Thymus (tissue), 14 donors: ENCODE measurements at places on chromosomes 3 and 15. TPM values are rescaled to one million over a fixed set of nuclear protein-coding genes. Genes with fewer than 3 reads are reported as not detected.

Gene CCK
- 2.2 TPM for total RNA-seq

Gene MYEF2
- total RNA-seq, result 11.8 TPM

Gene GOLGA8R
- total RNA-seq, result 0.80 TPM

Gene KCNMB3
- total RNA-seq, result 0.80 TPM

Gene CLDN16
- 0.52 TPM for total RNA-seq

Gene NME9
- 0.42 TPM for total RNA-seq

GRCh38 chr15:100919481-100920405, 586 bp downstream of the LRRK1 start:
- no peak for DNase-seq

GRCh38 chr3:149752788-149753136, 473 bp upstream of the COMMD2 start:
- no peak for DNase-seq

DNA sequence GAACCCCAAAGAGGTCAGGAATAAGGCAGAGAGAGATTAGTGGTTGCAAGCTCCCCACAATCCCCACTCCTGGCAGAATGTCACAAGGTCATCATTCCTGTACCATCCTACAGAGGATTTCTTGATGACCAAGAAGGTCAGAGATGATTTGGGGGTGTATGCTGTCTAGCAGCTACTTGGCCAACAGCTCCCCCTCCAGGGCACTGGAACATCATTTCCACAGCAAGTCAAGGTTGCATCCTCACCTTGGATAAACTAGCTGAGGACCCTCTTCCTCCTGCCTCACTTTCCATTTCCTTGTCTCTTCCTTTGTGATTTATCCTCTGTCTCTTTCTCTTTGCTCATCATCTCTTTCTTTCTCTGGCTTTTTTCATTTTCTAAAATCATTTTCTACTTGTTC, 106.3 kb downstream of the PROS1 start:
- DNase-seq, result no peak

DNA sequence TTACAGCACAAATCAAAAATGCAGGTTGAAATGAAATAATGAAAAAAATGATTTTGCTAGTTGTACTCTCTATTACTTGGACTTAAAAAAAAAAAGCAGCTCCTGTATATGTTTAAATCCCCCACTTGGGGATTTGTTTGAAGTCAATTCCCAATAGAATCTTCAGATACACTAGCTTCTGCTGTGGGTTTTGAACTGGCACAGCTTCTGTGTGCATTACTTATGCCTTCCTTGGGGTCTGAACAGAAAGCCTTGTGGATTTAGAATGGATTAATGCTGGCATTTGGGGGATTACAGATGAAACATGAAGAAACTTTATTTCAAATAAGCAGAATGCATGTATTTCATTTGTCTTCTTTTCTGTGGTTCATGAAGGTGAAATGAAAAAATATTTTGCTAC, 513.2 kb upstream of the TBL1XR1 start:
- no peak for DNase-seq

DNA sequence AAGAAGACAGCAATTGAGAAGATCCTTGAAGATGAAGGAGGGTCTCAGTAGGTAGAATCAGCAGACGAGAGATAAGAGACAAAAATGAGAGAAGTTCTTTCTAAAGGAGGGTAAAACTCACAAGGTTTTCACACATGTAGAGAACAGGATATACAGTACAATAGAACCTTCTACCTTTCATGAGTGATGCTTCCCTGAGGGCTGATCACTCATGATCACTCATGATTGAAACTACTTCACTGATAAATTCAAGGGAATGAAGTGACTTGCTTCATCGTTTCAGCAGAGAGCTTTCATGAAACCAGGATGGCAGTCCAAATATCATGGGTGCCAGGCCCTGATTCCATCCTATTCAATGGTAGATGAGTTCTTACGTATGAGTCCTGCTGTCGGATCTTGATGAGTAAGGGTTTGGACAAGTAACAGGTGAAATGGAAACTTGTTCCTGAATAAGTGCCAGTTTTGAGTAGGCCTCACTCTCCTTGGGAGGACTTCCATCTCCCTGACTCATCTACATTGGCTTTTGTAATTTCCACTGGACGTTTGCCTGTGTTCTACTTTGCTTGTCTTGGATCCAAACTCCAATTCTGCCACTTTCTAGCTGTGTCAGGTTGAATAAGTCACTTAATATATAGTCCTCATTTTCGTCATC, 9.6 kb upstream of the CLDN16 start:
- DNase-seq, result no peak

GRCh38 chr15:36831904-36832287, 252.5 kb downstream of the CDIN1 start:
- DNase-seq, result no peak

DNA sequence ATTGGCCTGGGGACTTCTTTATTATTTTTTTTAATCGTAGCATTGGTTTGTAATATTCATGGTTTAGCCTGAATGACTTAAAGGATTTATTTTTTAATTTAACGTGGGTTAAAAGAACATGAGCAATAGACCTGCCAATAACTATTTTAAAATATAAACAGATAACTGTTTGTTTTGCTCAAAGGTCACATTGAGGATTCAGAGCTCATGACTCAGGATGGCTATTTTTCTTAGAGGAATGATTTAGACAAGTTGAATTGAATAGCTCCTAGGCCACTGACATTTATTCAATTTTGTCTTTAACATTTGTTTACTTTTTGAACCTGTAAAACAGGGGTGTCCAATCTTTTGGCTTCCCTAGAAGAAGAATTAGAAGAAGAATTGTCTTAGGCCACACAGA, 68.5 kb downstream of the ITPR1 start:
- no peak for DNase-seq

- no peak for DNase-seq
Observed at GRCh38 chr3:195224156-195224979, 46.6 kb downstream of the XXYLT1 start.

GRCh38 chr15:79418693-79419279, 13.3 kb upstream of the MINAR1 start:
- DNase-seq, result no peak

DNA sequence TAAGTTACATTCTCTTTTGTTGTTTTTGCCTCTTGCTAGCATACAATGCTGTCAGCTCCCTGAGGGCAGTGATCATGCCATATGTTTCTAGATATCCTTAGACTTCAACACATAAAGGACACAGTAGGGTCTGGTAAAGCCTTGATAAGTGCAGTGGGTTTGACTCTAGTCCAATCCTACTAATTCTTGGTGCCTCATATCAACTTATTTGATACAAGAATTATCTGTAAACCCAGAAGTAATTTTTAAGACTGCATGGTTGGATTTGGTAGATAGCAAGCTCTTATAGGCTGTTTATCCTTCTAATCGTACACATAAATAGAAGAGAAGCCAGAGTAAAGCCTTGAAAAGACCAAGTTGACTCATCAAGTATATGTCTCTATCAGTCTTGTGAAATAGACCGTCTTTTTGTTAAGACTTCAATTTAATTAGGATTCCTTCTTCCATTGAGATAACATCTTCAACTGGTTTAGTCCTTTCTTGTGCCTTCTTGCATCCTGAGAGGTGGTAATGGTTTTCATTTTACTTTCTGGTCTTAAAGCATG, 265.6 kb upstream of the CDIN1 start:
- DNase-seq, result no peak

DNA sequence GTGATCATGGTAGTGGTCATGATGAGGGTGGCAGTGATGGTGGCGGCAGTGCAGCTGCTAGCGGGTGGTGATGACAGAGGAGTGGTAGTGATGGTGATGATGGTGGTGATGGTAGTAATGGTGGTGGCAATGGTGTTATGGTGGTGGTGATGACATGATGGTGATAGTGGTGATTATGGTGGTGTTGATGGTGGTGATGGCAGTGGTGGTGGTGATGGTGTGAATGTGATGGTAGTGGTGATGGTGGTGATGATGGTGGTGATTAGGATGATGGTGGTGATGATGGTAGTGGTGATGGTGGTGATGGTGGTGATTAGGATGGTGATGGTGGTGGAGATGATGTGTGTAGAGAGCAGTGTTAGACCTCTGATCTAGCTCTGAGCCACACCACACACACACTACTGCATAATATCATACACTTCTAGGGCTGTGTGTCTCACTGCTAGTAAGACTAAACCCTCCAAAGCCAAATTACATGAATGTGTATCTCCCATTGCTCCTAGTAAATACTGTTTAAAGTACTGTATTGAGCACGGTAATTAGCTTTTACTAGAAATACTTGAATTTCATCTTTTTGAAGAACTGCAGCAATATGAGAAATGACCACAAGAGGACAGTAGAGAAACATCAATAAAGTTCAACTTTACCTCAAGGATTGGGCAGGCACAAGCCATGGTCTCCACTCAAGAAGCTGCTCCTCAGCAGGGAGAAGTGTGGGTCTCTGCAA, 28.8 kb downstream of the TMED3 start:
- no peak for DNase-seq

DNA sequence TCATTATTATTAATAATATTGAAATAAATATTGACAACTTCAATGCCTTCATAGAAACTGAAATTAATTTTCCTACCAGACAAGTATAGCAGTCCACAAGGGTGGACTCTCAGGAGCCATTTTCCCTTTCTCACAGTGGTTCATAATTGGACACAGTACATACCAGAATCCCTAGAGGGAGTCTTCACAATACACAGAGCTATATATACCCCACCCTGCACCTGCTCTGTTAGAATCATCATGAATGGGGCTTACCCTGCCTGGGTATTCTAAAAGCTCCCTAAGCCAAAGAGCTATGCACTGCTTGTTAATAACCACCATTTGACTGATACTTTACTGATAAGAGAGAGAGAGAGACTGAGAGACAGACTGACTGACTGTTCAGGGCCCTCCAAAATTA, 134.9 kb downstream of the FEZF2 start:
- DNase-seq, result no peak

GRCh38 chr3:14441240-14441919, 39.0 kb downstream of the SLC6A6 start:
- no peak for DNase-seq

GRCh38 chr3:119417771-119418512, 45.5 kb downstream of the TMEM39A start:
- no peak for DNase-seq

- no peak for DNase-seq
Observed at GRCh38 chr3:59566481-59566975, 516.7 kb upstream of the CFAP20DC start.

DNA sequence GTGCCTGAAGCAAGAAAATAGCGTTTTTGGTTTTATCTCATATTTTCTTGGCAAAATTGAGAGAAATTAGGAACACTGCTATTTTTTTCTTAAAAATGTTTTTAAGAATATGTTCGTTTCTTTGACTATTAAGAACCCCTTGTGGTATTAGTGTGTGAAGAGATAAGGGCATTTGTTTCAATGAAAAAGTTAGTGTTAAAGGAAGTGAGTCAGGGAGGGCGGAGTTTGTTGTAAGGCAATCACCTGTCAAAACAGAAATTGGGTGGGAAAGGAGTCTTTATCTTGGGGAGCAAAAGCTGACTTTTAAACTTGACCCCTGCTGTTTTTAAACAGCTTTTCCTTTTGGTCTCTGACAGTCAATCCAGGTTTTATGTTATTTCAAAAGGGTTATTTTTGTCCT, 4.2 kb downstream of the RAP2B start:
- no peak for DNase-seq

- no peak for DNase-seq
Observed at GRCh38 chr15:80870893-80871292, 91.7 kb downstream of the CEMIP start.

DNA sequence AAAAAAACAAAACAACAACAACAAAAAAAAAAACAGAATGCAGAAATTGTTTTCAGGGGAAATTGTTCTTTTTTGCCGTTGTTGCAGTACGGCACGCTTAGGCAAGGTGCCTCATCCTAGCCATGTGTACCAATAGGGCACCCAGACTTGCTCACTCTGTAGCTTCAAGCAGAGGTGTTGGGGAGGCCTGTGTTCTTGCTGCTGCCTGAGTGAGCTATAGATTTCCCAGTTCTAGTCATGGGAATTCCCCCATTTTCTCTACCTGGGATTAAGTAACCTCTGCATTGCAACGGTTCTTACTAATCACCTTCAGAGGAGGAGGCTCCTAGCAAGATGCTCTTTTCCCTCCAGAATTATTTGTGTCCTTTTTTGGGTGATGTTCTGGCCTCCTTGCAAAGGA, 12.9 kb upstream of the PARL start:
- DNase-seq, result no peak

DNA sequence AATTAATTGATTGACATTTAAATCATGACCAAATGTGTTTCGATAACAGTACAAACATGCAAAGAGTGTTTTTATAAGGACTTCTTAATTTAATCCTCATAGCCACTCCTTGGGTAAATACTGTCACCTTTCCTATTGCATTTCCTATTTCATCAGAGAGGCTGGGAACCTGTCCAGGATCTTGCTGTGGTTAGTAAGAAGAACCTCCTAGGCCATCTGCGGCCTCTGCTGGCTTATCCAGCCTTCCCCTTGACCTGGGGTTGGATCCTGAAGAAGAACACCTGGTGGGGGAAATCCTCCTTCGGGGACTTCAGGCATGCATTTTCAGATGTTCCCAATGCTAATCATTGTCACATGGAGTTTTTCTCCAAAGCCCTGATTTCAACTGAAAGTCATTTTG, 25.5 kb downstream of the GLDN start:
- DNase-seq, result no peak

DNA sequence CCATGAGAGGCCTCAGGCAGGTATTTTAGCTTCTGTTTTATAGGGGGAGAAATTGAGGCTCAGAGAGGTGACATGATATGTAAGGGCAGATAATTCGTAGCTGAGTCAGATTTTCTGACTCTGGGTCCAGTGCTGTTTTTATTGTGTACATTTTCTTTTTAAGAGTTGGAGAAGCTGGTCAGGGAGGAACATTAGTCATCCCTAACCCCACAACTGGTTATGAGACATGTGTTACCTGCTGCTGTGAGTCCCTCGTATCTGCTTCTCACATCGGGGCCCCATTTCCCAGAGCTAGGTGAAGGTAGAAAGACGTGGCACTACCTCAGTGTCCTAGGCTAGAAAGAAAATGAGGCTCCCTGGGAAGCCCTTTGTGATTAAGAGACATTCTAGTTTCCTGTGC, 28.6 kb downstream of the GALNT15 start:
- no peak for DNase-seq
